ENCODE measurements at places on chromosomes 12 and 14.

- DNase-seq = no peak
These were observed 53.0 kb downstream of the TRIM9 start for GRCh38 chr14:51041883-51042282.

GRCh38 chr12:81206429-81206828 is 128.6 kb downstream of the ACSS3 start:
- peak; percentile 88 for DNase-seq

DNA sequence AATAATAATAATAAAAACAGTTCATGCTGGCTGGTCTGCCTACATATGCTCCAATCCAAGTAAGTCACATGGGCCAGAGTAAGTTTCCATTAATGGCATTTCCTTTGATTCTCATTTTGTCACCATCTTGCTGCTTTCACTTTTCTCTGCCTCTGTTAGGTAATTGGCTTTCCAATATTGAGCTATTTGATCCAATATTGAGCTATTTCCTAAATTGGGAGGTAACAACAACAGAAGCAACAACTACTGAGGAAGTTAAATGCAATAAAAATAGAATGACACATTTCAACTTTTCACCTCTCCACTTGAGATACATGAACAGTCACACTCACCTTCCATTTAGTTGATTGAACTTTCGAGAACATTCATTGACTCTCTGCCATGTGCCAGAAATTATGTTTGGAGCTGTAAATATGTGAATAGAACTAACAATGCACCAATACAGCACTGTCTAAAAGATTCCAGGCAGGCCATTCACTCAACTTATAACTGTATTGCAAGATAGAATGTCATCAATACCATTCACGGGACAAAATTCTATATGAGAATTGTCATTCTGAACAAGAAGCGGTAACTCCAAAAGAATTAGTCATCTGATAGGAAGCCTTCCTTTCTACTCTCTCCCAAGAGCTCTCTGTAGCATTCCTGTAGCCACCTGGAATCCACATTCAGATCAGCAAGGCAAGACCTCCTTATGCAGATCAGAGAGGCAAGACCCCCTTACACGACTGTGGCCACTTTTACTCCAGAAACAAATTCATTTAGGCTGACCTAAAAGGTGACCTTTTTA is 136.4 kb downstream of the PHLDA1 start:
- DNase-seq = no peak

DNA sequence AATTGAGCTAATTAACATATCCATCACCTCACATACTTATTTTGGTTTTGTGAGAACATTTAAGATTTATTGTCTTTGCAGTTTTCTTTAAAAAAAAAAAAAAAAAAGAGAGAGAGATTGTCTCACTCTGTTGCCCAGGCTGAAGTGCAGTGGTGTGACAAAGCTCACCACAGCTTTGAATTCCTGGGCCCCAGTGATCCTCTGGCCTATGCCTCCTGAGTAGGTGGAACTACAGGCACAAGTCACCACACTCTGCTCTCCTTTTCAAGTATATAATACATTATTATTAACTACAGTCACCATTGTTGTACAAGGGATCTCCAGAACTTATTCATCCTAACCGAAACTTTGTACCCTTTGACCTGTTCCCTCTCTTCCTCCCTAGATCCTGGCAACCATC is 64.0 kb downstream of the NUMB start:
- DNase-seq = no peak

GRCh38 chr12:3551386-3551785 is 60.4 kb downstream of the PRMT8 start:
- no peak for DNase-seq
